WERI-Rb-1 (cell line): ENCODE measurements at places on chromosomes 6 and 20.

DNA sequence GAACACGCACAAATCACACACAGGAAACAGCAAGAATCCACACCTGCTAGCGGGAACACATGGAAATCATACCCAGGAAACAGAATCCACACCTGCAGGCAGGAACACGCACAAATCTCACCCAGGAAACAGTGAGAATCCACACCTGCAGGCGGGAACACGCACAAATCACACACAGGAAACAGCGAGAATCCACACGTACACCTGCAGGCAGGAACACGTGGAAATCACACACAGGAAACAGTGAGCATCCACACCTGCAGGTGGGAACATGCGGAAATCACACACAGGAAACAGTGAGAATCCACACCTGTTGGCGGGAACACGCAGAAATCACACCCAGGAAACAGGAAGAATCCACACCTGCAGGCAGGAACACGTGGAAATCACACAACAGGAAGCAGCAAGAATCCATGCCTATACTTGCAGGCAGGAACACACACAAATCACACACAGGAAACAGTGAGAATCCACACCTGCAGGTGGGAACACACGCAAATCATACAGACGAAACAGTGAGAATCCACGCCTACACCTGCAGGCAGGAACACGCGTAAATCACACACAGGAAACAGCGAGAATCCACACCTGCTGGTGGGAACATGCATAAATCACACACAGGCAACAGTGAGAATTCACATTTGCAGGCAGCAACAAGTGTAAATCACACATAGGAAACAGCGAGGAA lies 108.6 kb downstream of the DLL1 start:
- no peak for DNase-seq

GRCh38 chr6:149273318-149273717 lies 44.2 kb upstream of the TAB2 start:
- no peak for DNase-seq

GRCh38 chr20:13261460-13262301 lies 40.6 kb downstream of the ISM1 start:
- DNase-seq: peak; percentile 67

GRCh38 chr20:41369673-41370072 lies 3.1 kb upstream of the EMILIN3 start:
- no peak for DNase-seq

- DNase-seq: no peak
Measured at GRCh38 chr20:6277661-6278240, 154.9 kb upstream of the FERMT1 start.

- no peak for DNase-seq
Measured at GRCh38 chr6:149965194-149966020, 1.7 kb downstream of the ULBP1 start.
